ENCODE measurements at places on chromosomes 7 and 10. TPM values are rescaled to one million over a fixed set of nuclear protein-coding genes. Genes with fewer than 3 reads are reported as not detected.
A peak's percentile ranks its signal among the peaks of the same experiment; 100 is the strongest.

GRCh38 chr7:117008886-117009531 lies 55.7 kb downstream of the ST7 start:
- no peak overlapping the region for H3K27ac ChIP-seq
- H3K27me3 ChIP-seq: peaks cover 6% of the 10 kb centered on the region
- peak; percentile 30 for DNase-seq
- peaks cover 27% of the 10 kb centered on the region for H3K4me1 ChIP-seq

- no peaks in the 10 kb centered on the region for H3K27me3 ChIP-seq
- no peak for DNase-seq
- H3K4me3 ChIP-seq: no peak overlapping the region
- no peak overlapping the region for H3K27ac ChIP-seq
- H3K4me1 ChIP-seq: no peaks in the 10 kb centered on the region
- no peaks in the 10 kb centered on the region for H3K36me3 ChIP-seq
These were observed 23.1 kb upstream of the SDHAF3 start for GRCh38 chr7:97094284-97094930.

DNA sequence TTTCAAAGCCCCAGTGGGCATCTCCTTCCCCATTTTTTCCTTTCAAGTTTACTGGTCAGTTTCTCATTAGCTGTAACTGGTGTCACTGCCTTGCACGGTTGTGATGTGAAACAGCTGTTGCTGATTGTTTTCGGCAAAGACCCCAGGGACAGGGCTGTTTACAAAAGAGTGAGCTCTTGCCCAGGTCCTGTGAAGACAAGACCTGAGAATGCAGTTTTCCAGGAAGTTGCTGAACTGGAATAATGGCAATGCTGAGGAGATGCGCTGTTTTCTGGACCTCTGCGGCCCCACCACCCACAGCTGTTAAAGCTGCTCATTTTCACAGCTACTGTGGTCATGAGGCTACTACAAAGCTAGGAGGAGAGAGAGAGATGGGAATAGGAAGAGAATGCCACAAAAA lies 116.6 kb upstream of the RSU1 start:
- no peak overlapping the region for H3K27ac ChIP-seq
- H3K27me3 ChIP-seq: no peaks in the 10 kb centered on the region
- DNase-seq: no peak
- H3K4me3 ChIP-seq: no peak overlapping the region

DENND11 gene
- polyA plus RNA-seq: 9.2 TPM

CADPS2 gene
- 9.5 TPM for polyA plus RNA-seq

AGR2 gene
- 4.5 TPM for polyA plus RNA-seq

GIMAP2 gene
- polyA plus RNA-seq: 32.5 TPM
